NCI-H460 (cell line): ENCODE measurements at places on chromosomes 3 and 15. TPM values are rescaled to one million over a fixed set of nuclear protein-coding genes. Genes with fewer than 3 reads are reported as not detected.

Gene SGO1
- total RNA-seq, result 13.7 and 16.6 TPM in 2 replicates

Gene ARGFX
- total RNA-seq, result not detected in 2 replicates

Gene P3H2
- 320 and 335 TPM in 2 replicates for total RNA-seq

Gene GHRL
- not detected in 2 replicates for total RNA-seq

Gene COL6A6
- not detected in 2 replicates for total RNA-seq

Gene CPN2
- not detected in 2 replicates for total RNA-seq

Gene FOXL2NB
- 1.8 and 2.9 TPM in 2 replicates for total RNA-seq

Gene TMEM40
- 0.25 and 0.72 TPM in 2 replicates for total RNA-seq

Gene WDR73
- total RNA-seq, result 32.2 and 43.8 TPM in 2 replicates

Gene CNTN3
- 0.84 and 1.5 TPM in 2 replicates for total RNA-seq
